ENCODE measurements at places on chromosomes 5 and 9.

DNA sequence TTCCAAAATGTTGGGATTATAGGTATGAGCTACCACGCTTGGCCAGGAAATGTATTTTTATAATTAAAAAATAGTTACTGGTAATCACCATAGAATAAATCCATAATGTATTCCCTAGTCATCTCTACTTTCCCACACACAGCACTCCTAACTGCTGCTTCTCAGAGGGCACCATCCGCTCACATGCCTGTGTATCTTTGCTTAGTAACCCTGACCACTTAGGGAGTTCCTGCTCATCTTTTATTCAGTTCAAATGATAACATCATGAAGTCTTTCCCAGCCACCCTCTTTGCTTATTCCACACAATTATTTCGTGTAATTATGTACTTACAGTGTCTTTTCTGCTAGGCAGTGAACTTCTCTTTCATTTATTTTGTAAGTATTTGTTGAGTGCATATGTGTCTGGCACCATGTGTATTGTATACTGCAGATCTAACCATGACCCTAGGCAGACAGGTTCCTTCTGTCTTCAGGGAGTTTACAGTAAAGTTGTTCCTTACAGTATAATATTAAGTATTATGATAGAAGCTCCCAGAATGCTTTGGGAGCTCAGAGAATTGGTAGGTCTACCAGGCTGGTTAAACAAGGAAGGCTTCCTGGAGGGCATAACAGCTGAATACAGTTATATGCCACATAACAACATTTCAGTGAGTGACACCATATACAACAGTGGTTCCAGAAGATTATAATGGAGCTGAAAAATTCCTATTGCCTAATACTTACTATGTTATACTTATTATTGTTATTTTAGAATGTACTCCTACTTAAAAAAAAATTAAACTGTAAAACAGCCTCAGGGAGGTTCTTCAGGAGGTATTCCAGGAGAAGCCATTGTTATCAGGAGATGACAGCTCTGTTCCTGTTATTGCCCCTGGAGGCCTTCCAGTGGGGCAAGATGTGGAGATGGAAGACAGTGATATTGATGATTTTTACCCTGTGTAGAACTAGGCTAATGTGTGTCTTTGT is 39.2 kb downstream of the DCAF10 start:
- no peak for DNase-seq

- DNase-seq: no peak
These were observed 107.9 kb downstream of the RASGRF2 start for GRCh38 chr5:81068063-81068462.

DNA sequence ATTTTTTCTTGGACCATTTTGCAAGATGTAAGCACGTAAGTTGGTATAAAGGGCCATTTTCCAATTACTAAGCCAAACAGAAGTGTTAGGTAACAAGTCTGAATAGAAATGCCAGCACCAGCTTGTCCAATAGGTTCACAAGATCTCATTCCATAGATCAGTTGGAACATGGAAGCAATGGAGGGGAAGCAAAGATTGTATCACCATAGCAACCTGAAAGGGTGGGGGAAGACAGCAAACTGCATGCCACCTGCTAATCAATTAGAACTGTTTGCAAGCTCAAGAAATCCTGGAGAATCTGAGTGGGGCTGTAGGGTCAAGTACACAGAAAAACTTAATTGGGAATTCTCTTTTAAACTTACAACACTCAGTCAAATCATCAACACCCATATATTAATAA is 264.9 kb upstream of the EFNA5 start:
- no peak for DNase-seq

- DNase-seq: no peak
These were observed 297.7 kb downstream of the CSNK1G3 start for GRCh38 chr5:123809594-123810221.

- DNase-seq: no peak
These were observed 251.8 kb upstream of the DMRT1 start for GRCh38 chr9:589723-590122.

- no peak for DNase-seq
These were observed 129.8 kb downstream of the FGF18 start for GRCh38 chr5:171549274-171549673.

- no peak for DNase-seq
These were observed 66.0 kb upstream of the TAF1L start for GRCh38 chr9:32701321-32702022.

GRCh38 chr5:168651648-168652047 is 72.5 kb upstream of the PANK3 start:
- no peak for DNase-seq

GRCh38 chr5:93191035-93191817 is 389.8 kb downstream of the NR2F1-AS1 start:
- no peak for DNase-seq

- no peak for DNase-seq
These were observed 530.3 kb upstream of the ACO1 start for GRCh38 chr9:31854187-31854586.
